ENCODE measurements at places on chromosomes 1 and 21.

- no peak for DNase-seq
Measured at GRCh38 chr1:7401814-7402547, 369.1 kb upstream of the VAMP3 start.

DNA sequence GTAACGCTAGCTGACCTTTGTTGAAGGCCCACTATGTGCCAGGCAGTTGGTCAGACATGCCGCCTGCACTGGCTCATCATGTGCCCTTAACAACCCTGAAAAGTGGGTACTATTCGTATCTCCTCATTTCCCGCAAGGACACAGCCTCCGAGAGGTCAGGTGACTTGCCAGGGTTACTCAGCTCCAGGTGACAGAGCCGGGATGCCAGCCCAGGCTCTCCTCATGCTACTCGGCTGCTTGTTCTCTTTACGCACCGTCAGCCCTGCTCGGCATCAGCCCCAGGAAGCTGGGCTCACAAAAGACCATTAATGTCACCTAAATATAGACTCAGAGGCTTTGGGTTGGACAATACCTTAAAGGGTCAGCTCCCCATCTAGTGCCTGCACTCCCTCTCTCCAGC lies 29.0 kb downstream of the GRHL3 start:
- DNase-seq = no peak

GRCh38 chr1:175514387-175514953 lies 228.9 kb downstream of the TNR start:
- DNase-seq = no peak

GRCh38 chr21:14312871-14313270 lies 70.1 kb downstream of the HSPA13 start:
- no peak for DNase-seq

DNA sequence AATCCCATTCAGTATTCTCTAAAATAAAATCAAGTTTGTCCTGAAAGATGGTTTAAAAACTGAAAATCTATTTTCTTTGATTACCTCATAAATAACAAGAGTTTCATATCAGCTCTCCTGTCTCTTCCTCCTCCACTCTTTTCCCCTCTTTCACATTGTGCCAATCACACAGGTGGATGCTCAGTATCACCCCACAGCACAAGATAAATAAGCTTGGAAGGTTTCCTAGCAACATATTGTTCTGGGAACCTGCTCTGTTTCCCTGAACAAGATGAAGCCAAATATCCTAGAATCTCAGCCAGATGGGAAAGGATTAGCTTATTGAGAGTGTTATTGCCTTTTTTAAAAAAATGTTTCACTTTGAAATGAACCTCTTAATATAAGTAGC lies 45.7 kb upstream of the CACYBP start:
- DNase-seq = no peak

DNA sequence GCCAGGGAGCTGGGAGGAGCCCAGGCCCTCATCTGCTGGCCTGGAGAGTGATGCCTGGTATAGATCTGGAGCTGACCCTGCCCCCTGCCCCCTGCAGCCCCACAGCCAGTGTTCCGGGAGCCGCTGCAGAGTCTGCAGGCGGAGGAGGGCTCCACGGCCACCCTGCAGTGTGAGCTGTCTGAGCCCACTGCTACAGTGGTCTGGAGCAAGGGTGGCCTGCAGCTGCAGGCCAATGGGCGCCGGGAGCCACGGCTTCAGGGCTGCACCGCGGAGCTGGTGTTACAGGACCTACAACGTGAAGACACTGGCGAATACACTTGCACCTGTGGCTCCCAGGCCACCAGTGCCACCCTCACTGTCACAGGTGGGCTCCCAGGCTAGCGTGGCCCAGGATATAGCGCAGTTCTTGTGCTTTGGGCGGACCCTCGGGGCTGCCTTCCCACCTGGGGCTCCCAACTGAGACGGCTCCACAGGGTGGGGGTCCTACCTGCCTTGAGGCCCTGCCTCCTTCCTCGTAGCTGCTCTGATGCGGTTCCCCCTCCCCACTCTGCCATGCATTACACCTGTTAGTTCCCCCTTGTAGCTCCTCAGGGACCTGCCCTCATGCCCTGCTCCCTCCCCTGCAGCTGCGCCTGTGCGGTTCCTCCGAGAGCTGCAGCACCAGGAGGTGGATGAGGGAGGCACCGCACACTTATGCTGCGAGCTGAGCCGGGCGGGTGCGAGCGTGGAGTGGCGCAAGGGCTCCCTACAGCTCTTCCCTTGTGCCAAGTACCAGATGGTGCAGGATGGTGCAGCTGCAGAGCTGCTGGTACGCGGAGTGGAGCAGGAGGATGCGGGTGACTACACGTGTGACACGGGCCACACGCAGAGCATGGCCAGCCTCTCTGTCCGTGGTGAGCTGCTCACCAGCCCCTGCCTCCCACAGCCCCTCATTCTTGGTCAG lies 98.7 kb downstream of the OBSCN start:
- no peak for DNase-seq

GRCh38 chr1:172278478-172278877 lies 142.0 kb upstream of the C1orf105 start:
- DNase-seq = no peak

GRCh38 chr1:104266612-104267011 lies 516.9 kb downstream of the AMY1C start:
- DNase-seq = no peak

GRCh38 chr1:35597870-35598269 lies 24.8 kb downstream of the TFAP2E start:
- DNase-seq = no peak

DNA sequence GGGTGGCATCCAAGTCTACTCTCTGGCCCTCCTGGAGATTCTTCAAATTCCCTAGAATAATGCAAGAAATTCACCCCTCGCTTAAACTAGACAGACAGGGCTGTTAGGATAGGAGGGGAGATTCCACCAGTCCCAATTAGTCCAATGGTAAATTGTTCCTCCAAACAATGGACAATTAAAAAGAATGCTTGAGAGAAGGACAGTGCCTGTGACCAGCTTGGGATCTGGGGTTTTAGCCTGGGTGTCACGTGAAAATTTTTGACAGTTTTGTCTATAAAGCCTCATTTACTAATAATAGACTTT lies 177.7 kb upstream of the RAB4A start:
- no peak for DNase-seq

DNA sequence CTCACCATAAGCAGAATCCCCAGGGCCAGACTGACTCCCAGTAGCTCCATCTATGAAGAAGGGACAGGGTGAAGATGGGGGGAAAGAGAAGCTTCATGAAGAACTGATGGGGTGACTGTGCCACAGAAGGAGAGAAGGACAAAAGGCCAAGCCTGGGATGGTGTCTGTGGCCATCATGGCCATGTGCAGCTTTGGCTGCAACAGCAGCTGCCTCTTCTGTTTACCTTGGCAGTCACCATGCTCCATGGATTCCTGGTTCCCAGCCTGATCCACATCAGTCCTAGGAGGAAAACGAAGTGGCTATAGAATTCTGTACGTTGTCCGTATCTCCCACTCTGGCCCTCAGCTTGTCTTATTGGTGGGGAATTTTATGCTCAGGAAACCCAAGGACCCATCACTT lies 12.0 kb downstream of the SEMA6C start:
- DNase-seq = peak; percentile 22
